NCI-H2081 (cell line): ENCODE measurements at places on chromosomes 3 and 15.

GRCh38 chr3:40310705-40311104 is 1.2 kb downstream of the EIF1B start:
- DNase-seq: no peak

GRCh38 chr15:44286814-44287452 is 1.6 kb upstream of the GOLM2 start:
- DNase-seq: no peak

DNA sequence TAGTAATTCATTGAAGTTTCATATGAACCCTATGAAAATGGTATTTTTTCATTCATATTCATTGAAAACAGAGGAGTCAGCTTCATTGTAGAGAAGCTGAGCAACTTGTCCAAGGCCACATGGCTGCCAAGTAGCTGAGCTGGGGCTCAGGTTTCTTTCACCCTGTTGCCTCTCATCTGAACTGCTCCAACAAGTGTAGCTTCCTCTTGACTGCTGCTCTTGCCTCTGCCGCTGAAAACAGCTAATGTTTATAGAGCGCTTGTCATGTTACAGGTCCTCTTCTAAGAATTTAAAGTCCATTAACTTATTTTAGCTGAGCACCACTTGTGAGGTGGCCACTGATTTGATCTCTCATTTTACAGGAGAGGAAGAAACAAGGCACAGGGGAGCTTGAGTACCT is 81.1 kb downstream of the PDCD6IP start:
- DNase-seq: no peak

GRCh38 chr15:93488296-93488713 is 399.3 kb upstream of the RGMA start:
- no peak for DNase-seq

GRCh38 chr15:31607656-31608055 is 281.0 kb downstream of the KLF13 start:
- DNase-seq: no peak

DNA sequence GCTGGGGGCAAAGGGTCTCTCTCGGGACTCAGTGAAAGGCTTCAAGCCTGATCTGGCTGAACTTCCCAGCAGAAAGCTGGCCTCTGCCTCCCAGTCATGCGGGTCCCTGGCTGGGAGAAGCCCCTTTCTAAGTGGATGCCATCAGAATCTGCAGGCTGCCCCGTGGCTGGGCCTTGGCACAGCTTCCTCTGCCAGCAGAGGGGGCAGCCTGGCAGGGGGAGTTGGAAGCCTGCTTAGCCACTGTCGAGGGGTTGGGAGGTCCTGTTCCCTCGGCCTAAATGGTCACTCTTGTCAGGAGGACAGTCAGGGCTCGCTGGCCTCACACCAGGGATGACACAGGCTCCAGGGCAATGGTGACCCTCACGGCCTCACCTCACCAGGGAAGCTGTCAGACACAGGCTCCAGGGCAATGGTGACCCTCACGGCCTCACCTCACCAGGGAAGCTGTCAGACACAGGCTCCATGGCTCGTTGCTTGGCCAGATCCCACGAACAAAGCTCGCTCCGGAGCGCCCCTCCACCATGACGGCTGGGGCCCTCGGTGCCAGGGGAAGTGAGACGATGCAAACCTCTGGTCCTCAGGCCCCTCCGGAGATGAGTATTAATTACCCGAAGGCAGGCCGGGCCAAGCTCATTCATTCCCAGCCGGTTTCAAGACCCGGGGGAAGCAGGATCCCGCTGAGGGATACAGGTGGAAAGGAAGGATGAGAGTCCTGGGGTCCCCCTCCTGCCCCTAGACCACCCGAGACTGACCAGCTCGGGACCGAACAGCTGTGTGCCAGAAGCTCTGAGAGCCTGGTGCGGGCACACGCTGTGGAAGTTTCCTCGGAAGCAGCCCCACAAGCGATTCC is 151.0 kb downstream of the CHSY1 start:
- no peak for DNase-seq

DNA sequence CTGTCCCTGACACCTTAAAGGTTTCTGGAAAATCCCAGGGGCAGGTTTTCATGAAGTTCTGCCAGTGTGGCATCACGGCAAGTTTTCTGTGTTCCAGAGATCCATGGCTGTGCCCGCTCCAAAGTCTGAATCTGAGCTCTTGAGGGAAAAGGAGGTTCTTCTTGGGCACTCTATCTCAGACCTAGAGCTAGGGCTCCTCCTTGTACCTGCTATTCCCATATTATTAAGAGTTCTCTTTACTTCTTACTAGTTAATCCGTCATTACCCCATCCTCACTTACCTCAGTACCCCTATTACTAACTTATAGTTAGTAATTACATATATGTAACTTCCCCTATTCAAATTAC is 5.9 kb upstream of the TRA2B start:
- no peak for DNase-seq

GRCh38 chr3:17631609-17632008 is 110.8 kb downstream of the TBC1D5 start:
- DNase-seq: no peak

DNA sequence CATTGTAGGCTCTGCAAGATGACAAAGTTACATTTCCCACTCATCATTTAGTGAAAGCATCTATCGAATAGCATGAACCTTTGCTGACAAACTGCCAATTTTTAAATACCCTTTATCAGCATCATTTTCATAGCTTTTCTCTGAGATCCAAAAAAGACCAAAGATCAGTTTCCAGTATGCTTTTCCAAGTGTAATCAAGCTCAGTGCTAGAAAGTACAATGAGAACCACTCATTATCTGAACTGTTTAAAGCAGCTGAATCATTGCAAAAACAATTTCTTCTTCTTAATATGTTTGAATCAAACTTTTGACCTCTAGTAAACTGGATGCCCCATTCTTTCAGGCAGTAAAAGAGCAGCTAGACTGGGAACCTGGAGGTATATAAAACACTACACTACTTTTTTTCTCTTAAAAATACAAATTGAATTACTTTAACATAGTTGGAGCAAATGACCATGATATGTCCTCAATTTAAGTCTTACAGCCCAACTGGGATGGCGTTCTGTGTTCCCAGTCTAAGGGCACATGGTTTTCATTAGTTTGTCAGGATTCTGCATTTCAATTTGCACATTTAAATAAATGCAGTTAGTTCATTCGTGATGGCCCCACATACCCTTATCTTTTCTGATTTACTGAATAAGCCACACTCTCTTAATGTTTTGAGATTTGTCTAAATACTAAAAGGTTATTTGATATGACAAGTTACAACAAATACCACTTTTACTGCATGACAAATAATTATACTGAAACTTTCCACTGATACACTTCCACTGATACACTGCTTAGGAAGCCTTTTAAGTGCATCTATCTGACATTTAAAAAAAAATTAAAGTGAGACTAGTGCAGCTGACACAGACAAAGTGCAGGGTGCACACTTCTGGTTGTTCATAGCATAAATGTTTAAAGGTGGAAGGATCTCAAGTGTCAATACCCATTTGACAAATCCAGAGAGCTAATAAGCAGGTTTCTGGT is 146.0 kb upstream of the FRMD4B start:
- no peak for DNase-seq

- DNase-seq: no peak
These were observed 5.5 kb upstream of the CCDC39 start for GRCh38 chr3:180684807-180685206.

GRCh38 chr3:170062769-170063168 is 25.0 kb downstream of the GPR160 start:
- DNase-seq: no peak

DNA sequence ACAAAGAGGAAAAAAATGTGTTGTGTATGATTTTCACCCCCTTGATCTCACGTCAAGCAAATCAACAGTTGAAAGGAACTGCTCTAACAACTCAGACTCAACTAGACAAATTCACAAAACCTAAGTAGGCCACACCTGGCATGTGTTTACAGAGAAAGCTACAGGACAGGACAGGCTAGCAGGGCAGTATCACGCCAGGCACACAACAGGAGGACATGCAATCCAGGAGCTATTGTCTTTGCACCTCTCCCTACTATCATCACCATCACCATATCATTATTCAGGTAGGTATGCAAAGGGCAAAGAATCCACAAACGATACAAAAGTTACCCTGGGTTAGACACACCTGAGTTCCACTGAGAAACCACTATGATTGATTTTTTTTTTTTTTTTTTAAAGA is 86.4 kb downstream of the TBL1XR1 start:
- no peak for DNase-seq

GRCh38 chr3:132033471-132033870 is 1.3 kb downstream of the CPNE4 start:
- no peak for DNase-seq

DNA sequence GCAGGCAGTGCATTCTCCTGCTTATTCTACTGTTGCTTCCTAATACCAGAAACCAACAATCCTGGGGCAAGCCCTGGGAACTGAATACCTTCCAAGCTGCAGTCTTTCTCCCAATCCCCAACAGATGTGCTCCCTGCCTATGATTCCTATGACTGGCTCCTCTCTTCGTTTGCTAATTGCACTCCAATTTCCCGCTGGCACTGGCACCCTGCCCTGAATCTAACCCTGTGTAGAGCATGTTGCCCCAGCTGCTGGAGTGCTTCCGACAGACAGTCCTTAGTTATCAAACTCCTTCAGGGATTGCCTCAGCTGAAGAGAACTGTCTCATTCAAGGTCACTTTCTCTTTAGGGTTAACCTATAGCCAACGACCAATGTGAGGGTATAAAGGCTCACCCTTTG is 214.1 kb downstream of the NECTIN3 start:
- DNase-seq: peak; percentile 92

GRCh38 chr3:153768561-153769469 is 352.4 kb upstream of the ARHGEF26 start:
- peak; percentile 79 for DNase-seq

GRCh38 chr15:100248236-100248635 is 93.5 kb downstream of the ADAMTS17 start:
- no peak for DNase-seq

GRCh38 chr3:188268336-188268735 is 114.4 kb downstream of the LPP start:
- no peak for DNase-seq

DNA sequence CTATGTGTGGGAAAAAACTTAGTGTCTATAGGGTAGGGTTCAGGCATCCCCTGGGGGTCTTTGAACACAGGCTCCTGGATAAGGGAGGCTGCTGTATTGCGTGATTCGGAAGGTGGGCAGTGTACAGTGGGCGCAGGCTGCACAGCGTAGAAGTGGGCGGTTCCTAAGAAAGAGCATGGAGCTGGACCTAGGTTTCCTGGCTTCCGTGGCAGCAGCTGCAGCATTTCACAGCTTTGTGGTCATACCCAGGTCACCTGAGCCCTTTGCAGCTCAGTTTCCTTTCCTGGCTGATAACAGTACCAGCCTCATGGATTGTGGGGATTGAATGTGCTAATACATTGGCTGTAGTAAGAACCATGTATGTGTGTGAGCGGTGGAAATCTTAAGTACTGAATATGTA is 22.2 kb downstream of the CFAP100 start:
- DNase-seq: no peak

DNA sequence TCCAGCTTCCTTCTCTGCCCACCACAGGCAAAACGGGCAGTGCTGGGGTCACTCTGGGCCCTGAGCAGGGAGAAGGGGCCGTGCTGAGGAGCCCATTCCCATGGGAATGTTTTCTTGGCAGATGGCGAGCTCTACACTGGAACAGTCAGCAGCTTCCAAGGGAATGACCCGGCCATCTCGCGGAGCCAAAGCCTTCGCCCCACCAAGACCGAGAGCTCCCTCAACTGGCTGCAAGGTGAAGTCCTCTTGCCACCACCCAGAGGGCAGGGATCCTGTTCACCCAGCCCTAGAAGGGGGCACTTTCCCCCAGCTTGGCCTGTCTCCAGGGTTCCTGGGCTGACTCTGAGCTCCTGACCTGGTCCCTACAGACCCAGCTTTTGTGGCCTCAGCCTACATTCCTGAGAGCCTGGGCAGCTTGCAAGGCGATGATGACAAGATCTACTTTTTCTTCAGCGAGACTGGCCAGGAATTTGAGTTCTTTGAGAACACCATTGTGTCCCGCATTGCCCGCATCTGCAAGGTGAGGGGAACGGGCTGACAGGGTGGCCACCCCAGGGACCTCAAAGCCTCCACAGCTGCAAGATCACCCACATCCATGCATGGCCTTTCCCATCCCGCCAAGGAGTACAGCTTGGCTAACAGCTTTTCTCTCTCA is 12.4 kb downstream of the CIB1 start:
- peak; percentile 70 for DNase-seq

GRCh38 chr3:28905798-28906197 is 375.1 kb upstream of the RBMS3 start:
- DNase-seq: no peak

DNA sequence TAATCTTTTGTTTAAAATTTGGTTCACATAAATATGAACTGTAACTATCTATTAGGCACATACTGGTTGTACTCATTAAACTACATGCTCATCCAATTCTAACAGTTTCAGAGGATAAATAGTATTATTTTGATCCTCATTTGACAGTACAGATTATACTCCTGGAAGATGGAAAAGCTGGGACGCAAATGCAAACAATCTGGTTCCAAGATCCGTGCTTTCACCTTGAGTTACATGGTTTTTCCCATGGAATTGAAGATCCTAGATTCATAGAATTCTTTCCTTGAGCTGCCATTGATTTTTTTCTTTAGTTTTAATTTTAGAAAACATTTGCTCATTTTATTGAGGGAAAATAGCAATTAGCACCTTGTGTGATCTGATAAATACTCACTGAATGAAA is 285.8 kb downstream of the ROBO2 start:
- no peak for DNase-seq

DNA sequence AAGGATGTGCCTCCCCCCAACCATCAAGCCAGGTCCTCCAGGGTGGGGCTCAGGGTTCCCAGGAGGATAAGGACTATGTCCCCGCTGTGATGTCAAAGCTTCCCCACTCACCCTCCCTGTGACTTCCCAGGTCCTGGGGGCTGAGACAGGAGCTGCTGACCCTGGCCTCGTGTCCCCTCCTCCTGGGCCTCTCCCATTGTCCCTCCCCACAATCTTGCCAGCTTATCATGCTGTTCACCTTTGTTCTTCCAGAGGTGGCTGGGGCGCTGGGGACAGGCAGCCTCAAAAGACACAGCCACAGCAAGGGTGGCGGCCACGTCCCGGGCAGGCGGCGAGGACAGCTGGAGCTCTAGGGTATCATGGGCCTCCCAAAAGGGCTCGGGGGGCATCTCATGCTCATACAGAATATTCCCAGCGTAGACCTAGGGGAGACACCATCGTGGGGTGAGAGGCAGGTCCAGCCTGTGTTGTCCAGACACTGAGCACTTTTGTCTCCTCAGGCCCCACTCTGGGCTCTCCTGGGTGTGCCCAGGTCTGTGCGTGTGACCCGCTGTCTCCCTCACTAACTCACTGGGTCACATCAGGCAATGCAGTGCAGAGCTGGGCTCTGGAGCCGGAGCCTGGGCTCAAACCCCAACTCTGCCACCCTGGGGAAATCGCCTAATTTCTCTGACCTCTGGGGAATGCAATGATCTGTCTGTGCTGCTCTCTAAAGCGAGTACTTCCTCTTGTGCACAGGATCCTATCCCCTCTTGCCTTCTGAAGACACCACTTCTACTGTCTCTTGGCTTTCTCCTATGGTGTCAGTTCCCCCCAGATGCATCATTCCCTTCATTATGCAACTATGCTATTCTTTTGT is 30.0 kb downstream of the SNX33 start:
- DNase-seq: no peak

GRCh38 chr3:153221748-153222162 is 59.7 kb downstream of the RAP2B start:
- DNase-seq: no peak
